ENCODE measurements at places on chromosomes 6 and 20.

DNA sequence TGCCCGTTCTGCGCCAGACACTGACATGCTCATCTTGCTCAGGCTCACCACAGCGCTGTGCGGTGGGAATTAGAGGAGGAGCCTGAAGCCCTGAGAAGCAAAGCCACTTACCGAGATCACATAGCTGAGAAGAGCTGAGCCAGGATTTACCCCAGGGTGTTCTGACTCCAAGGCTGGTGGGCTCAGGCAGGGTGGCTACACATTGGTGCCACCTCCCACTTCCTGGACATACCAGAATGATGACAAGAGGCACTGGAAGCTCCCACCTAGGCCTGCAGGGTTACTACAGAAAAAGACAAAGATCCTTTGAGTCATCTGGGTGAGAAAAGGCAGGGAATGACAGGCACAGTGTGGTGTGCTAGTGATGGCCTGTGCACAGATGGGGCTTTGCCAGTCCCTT, 24.4 kb upstream of the FKBP1A start:
- DNase-seq: no peak

DNA sequence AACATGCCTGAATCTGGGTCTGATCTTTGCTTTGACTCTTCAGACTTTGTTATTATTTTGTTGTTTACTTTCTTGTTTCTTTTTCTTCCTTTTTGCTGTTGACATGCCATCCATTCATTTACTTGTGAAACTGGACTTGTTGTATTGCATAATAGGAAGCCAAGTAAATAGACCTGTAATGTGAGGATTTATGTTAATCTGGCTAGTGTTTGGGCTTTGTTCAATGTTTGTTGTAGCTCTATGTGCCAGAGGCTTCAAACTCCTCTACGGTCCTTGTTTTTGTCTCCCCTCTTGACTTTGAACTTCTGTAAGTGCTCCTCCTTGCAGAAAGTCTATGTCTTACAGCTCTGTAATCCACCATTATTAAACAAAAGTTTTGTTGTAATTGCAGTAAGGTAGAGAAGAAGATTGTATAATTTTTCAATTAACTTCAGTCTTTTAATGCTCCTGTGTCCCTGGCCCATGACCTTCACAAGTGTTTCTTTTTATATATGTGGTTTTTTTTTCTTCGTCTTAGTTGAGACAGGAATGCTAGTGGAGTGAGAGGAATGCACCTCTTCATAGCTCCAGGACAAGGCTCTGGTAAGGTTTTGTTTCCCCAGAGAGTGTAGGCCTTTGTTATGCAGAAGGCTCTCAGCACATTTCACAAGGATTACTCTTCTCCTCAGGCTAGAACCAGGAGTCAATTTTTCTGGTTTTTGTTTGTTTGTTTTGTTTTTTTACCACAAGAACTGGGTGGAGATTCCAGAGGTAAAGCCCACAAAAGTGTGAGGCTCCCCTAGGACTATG, 1061.8 kb upstream of the CITED2 start:
- no peak for DNase-seq

DNA sequence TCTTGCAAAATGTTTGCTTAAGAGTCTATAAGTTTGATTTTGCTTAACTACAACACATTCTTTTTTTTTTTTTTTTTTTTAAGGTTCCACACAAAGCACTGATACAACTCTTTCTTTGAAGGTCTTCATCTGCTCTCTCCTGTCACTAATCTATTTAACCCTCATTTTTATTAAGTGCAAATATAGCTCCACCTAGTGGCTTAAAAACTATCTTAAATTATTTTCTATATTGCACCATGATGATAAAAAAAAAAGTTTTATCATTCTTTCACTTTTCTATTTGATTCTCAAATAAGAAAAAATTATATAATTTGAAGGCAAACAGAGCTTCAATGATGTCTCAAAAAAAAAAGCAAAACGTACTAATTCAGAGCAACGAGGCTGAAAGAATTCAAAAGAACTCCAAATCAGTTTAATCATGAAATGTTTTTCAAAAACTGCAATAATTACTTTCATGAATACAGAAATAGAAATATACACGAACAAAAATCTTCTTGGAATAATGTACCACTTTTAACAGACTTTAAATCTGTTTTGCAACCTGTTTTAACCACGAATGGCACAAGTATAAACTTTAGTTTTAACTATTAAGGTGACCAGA, 12.8 kb downstream of the ESF1 start:
- DNase-seq: no peak

GRCh38 chr6:26379292-26379691, 3.6 kb upstream of the BTN2A2 start:
- DNase-seq: no peak

DNA sequence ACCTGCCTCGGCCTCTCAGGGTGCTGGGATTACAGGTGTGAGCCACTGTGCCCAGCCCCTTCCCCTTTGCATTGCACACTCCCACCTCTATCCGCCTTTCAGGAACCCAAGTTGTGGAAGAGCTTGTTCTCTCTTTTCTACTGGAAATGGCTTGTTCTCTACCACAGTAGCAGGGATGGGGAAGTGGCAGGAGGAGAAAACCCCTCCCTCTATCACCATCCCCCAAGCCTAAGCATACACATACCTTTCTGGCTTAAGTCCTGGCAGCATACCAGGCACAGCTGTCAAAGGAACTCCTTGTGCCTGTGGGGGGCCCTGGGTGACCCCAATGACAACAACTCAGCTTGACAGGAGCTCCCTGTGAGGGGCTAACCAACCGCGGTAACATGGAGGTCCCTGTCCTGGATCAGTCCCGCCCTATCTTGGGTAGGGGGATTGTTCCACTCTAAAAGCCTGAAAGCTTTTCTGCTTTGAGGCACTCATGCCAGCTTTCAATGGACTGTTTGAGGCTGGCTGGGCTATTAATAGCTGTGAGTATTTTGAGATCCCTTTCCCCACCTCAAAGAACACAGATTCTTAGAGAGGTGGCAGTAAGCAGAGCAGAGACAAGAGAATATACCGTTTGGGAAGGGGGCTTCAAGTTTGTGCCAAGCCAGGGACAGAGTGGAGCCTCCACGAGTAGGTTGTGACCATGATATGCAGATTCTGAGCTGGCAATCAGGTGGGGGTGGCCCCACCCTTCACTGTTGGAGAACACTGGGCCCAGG, 2.3 kb downstream of the KLHDC3 start:
- no peak for DNase-seq

Measured in activated CD4-positive, alpha-beta T cell treated with anti-CD3 and anti-CD28 coated beads, Interleukin-2, amount 10 ng/mL, durations not matched to agents 24 days and 14 days (primary cell).